ENCODE measurements at places on chromosomes 5 and 9. TPM values are rescaled to one million over a fixed set of nuclear protein-coding genes. Genes with fewer than 3 reads are reported as not detected.

ABITRAM gene
- total RNA-seq, result 5.2 TPM

FBN2 gene
- 0.19 TPM for total RNA-seq

WNT8A gene
- not detected for total RNA-seq

DNA sequence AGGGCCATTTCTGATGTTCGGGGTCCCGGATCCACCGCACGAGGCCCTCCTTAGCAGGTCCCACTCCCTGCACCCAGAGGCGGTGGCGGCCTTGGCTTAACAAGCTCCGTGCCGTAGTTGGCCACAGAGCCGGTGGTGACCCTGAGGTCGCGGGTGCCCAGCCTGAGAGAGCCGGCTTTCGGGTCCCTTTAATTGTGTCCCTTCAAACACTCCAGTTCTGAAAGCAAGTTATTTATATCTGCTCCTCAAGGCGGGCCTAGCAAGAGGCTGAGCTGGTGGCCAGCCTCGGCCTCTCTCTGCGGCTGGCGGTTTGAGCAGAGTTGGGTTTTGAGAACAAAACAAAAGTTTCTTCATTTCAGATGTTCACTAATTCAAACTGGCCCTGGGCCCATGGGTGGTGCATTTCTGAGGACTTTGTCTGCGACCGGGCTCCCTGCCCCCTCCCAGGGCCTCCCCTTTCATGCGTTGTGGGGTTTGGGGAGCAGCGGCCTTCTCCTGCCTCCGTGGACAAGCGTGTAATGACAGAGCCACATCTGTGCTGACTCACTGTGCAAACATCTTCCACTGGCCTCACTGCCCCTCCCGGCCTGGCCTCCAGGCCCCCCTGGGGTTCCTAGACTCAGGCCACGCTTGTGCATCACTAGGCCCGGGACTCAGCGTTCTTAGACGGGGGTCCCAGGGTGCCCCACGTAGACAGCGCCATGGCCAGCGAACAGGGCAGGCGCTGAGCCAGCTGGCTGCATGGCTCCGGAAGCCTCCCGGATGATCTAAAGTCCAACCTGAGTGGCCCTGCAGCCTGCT is 49.4 kb upstream of the COL5A1 start:
- no peak for DNase-seq

GTF2H2 gene
- total RNA-seq, result 8.9 TPM

- no peak for DNase-seq
These were observed 129.1 kb downstream of the DOCK8 start for GRCh38 chr9:343773-344172.
